ENCODE measurements at places on chromosomes 12 and 14.

DNA sequence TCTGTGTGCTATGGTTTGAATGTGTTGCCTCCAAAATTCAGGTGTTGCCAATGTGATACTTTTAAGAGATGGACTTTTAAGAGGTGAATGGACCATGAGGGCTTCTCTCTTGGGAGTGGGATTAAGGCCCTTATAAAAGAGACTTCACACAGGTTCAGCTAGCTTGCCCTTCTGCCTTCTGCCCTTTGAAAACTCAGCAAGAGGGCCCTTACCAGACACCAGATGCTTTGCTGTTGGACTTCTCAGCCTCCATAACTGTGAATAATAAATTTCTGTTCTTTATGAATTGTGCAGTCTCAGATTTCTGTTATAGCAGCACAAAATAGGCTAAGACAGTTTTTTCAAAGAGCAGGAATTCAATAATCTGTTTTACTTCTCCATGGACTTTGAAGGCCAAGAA lies 86.1 kb downstream of the DIP2B start:
- no peak for DNase-seq

- DNase-seq: no peak
Observed at GRCh38 chr12:82223426-82223825, 134.8 kb downstream of the CCDC59 start.

GRCh38 chr12:1173781-1174617 lies 183.0 kb downstream of the ERC1 start:
- DNase-seq: no peak

DNA sequence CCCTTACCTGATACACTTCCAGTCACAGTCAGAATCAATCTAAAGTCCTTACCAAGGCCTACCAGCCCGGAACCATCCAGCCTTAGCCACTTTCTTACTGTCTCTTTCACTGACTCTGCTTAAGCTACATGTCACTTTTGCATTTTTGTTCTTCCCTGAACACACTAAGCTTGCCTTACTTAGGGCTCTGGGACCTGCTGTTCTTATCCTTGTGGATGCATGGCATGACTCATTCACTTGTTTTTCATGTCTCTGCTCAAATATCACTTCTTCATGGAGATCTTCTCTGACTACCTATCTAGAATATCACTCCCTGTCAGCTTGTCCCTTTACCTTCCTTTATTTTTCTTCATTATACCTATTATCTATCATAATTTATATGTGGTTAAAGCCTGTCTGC lies 65.6 kb upstream of the ZDHHC17 start:
- DNase-seq: no peak
